ENCODE measurements at places on chromosomes 7 and 10.

DNA sequence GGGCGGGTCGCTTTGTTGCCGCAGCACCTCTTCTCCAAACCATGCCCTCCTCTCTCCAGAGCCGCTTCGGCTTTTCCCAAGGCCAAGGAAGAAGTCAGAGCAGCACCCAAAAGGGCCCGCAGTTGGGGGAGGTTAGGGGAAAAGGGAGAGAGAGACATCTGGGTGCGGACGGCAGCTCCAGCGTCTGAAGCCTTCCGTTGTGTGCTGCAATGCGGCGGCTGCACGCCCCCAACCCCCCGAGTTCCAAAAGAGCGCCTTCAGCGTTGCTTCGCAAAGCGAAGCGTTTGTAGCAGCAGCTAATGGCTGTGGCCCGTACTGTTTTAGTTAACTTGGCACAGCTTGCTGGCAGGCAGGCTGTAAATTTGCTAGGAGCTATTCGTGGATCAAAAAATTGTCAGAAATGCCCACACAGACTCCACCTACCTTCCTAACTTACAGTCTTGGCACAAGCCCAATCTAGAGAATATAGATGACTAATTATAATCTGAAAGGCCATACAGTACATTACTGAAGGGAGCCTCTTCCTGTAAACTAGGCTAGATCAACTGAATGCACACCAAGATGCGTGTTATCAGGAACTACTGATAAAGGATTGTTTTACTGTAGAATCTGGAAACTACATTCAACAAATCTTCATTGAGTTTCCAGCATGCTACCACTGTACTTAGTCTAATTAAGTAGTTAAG, 1.1 kb upstream of the KBTBD2 start:
- peak overlapping the region; percentile 84 for H3K27ac ChIP-seq
- H3K36me3 ChIP-seq, result peaks cover 22% of the 10 kb centered on the region

- H3K4me3 ChIP-seq, result no peak overlapping the region
- peaks cover 2% of the 10 kb centered on the region for H3K27me3 ChIP-seq
- H3K27ac ChIP-seq, result no peak overlapping the region
- no peaks in the 10 kb centered on the region for H3K36me3 ChIP-seq
Measured at GRCh38 chr7:142760071-142760642, 10.6 kb upstream of the PRSS2 start.

GRCh38 chr10:106960812-106961211, 203.7 kb downstream of the SORCS1 start:
- no peaks in the 10 kb centered on the region for H3K36me3 ChIP-seq
- no peak for DNase-seq
- no peaks in the 10 kb centered on the region for H3K4me1 ChIP-seq
- H3K27ac ChIP-seq, result no peak overlapping the region

- no peaks in the 10 kb centered on the region for H3K4me1 ChIP-seq
- no peaks in the 10 kb centered on the region for H3K36me3 ChIP-seq
- H3K27me3 ChIP-seq, result no peaks in the 10 kb centered on the region
- no peak overlapping the region for H3K4me3 ChIP-seq
Measured at GRCh38 chr7:85529201-85529600, 342.3 kb upstream of the SEMA3D start.

GRCh38 chr10:124995605-124996004, 53.7 kb downstream of the ZRANB1 start:
- DNase-seq, result no peak
- no peaks in the 10 kb centered on the region for H3K27me3 ChIP-seq
- no peak overlapping the region for H3K27ac ChIP-seq
- no peak overlapping the region for H3K4me3 ChIP-seq

GRCh38 chr7:29445736-29446135, 117.9 kb upstream of the PRR15 start:
- no peak for DNase-seq
- H3K4me1 ChIP-seq, result no peaks in the 10 kb centered on the region
- no peak overlapping the region for H3K27ac ChIP-seq
- H3K4me3 ChIP-seq, result no peak overlapping the region
- no peaks in the 10 kb centered on the region for H3K27me3 ChIP-seq

DNA sequence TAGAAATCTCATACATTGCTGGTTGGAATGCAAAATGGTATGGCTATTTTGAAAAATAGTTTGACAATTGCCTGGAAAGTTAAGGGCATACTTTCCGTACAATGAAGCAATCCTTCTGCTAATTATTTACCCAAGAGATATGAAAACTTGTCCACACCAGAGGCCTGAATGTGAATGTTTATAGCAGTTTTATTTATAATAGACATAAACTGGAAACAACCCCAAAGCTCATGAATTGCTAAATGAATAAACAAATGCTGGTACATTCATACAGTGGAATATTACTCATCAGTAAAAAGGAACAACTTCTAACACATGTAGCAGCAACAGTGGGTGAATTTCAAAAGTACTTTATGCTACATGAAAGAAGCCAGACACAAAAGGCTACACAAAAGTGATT, 42.7 kb downstream of the MMRN2 start:
- no peaks in the 10 kb centered on the region for H3K4me1 ChIP-seq
- H3K36me3 ChIP-seq, result peaks cover 21% of the 10 kb centered on the region
- no peak for DNase-seq
- H3K27me3 ChIP-seq, result no peaks in the 10 kb centered on the region

DNA sequence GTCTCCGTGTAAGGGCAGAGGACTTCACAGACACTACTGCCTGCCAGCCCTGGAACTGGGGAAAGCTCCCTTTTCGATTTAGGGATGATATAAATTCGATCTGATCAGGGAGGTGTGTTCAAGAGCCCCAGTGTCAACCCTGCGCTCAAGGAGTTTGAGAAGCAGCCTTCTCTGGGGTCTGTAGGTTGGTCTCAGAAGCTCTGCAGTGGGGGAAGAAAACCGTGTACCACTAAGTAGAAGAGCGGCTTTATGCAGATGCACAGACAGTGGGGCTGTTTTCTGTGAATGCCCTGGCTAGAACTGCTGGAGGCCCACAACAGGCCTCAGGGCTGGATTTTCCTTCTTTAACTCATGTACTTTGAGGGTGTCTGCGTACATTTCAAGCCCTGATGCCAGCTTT, 6.3 kb upstream of the TBX20 start:
- peaks cover 6% of the 10 kb centered on the region for H3K36me3 ChIP-seq
- no peak for DNase-seq
- H3K4me3 ChIP-seq, result no peak overlapping the region
- no peak overlapping the region for H3K27ac ChIP-seq

- H3K27ac ChIP-seq, result no peak overlapping the region
- no peaks in the 10 kb centered on the region for H3K27me3 ChIP-seq
- H3K4me3 ChIP-seq, result no peak overlapping the region
- DNase-seq, result no peak
- H3K4me1 ChIP-seq, result no peaks in the 10 kb centered on the region
Measured at GRCh38 chr10:71072131-71072822, 140.1 kb upstream of the UNC5B start.

- H3K4me1 ChIP-seq, result peaks cover 93% of the 10 kb centered on the region
- H3K27ac ChIP-seq, result peak overlapping the region; percentile 84
- no peaks in the 10 kb centered on the region for H3K27me3 ChIP-seq
- H3K36me3 ChIP-seq, result peaks cover 9% of the 10 kb centered on the region
Measured at GRCh38 chr7:132433301-132433700, 143.0 kb downstream of the PLXNA4 start.

- peaks cover 8% of the 10 kb centered on the region for H3K27me3 ChIP-seq
- no peak overlapping the region for H3K27ac ChIP-seq
- H3K4me3 ChIP-seq, result no peak overlapping the region
- no peaks in the 10 kb centered on the region for H3K36me3 ChIP-seq
- no peaks in the 10 kb centered on the region for H3K4me1 ChIP-seq
- DNase-seq, result no peak
Measured at GRCh38 chr10:129179972-129180678, 286.9 kb upstream of the MGMT start.

DNA sequence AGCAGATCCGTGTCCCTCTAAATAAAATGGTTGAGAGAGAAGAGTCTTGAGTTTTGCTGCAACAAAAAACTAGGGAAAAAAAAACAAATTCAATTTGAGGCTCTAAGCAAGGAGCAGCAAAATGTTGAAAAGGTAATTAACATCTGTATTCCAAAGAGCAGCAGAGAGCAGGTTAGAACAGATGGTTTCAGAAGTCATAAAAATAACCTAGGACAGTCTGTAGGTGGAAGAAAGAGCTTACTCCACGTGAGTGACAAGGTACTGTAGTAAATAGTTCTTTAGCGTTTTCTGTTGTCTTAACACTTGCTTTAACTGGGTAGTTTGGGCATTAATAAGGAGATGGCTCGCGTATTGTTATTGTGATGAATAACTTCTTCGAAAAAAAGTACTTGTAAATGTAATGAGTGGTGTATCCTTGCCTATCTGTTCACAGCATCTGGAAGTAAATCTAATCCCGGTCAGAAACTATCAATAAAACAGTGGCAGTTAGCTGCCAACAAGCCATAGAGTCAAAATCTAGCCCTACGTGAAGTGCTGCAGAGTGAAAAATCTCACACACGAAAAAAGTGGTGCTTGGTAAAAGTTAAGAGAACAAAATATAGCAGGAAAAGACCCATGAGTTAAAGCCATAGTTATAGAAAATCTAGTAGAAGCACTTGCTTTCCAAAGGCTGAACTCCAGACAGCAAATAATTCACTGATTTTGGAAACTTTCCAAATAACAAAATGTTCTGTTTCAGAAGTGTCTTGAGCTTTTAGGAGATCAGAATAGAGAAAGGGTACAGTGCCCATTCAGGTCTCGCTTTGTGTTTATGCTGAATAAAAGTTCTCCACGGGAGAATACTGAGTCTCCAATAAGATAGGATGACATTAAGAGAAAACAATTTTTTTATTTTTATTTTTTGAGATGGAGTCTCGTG, 49.3 kb upstream of the PARD3 start:
- no peak for DNase-seq
- no peaks in the 10 kb centered on the region for H3K4me1 ChIP-seq
- no peak overlapping the region for H3K27ac ChIP-seq
- no peaks in the 10 kb centered on the region for H3K36me3 ChIP-seq
- no peak overlapping the region for H3K4me3 ChIP-seq
- no peaks in the 10 kb centered on the region for H3K27me3 ChIP-seq

GRCh38 chr10:78785991-78786390, 282.8 kb upstream of the ZMIZ1 start:
- peaks cover 14% of the 10 kb centered on the region for H3K27me3 ChIP-seq
- no peak for DNase-seq
- H3K4me3 ChIP-seq, result no peak overlapping the region
- no peaks in the 10 kb centered on the region for H3K4me1 ChIP-seq

DNA sequence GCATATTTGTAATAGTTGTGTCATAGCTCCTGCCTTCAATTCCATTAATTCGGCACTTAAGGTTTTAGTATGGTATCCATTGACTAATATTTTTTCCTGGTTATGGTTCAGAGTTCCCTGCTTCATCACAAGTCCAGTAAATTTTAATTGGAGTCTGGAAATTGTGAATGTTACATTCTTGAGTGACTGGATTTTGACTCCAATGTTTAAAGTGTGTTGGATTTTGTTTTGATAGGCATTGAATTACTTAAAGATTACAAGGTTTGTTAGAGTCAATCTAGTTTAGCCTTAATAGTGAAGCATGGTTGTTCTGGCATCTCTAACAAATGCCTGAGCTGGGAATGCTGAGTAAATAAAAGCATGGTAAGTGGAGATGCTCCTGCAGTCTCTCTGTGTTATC, 326.6 kb upstream of the IGFBP3 start:
- no peaks in the 10 kb centered on the region for H3K36me3 ChIP-seq
- H3K4me3 ChIP-seq, result no peak overlapping the region
- no peak overlapping the region for H3K27ac ChIP-seq
- H3K4me1 ChIP-seq, result no peaks in the 10 kb centered on the region
